Bronchial epithelial cell (primary cell): ENCODE measurements at places on chromosomes 2 and 18. TPM values are rescaled to one million over a fixed set of nuclear protein-coding genes. Genes with fewer than 3 reads are reported as not detected.

Gene SH3YL1
- total RNA-seq: 88.8 and 104 TPM in 2 replicates

Gene CPO
- total RNA-seq: 0.13 TPM in 1 of 2 replicates, not detected in the other

DNA sequence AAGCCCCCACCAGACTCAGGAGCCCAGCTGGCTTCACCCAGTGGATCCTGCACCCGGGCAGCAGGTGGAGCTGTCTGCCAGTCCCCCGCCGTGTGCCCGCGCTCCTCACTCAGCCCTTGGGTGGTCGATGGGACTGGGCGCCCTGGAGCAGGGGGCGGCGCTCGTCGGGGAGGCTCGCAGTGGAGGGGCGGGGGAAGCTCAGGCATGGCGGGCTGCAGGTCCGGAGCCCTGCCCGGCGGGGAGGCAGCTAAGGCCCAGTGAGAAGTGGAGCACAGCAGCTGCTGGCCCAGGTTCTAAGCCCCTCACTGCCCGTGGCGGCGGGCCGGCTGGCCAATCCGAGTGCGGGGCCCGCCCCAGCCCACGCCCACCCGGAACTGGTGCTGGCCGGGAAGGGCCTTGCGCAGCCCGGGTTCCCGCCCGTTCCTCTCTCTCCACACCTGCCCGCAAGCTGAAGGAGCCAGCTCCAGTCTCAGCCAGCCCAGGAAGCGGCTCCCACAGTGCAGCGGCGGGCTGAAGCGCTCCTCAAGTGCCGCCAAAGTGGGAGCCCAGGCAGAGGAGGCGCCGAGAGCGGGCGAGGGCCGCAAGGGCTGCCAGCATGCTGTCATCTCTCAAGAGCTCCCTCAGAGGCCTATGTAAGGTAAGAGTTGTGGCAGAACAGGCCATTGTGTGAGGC lies 1307.8 kb upstream of the TMEFF2 start:
- no peak for DNase-seq

Gene REG3A
- not detected in 2 replicates for total RNA-seq

Gene LRP1B
- under 0.01 TPM in 1 of 2 replicates, not detected in the other for total RNA-seq

Gene SULT1C2
- 0.13 TPM in 1 of 2 replicates, not detected in the other for total RNA-seq

Gene MOGAT1
- total RNA-seq: not detected in 2 replicates

GRCh38 chr2:154067124-154067523 lies 195.4 kb downstream of the GALNT13 start:
- DNase-seq: no peak

DNA sequence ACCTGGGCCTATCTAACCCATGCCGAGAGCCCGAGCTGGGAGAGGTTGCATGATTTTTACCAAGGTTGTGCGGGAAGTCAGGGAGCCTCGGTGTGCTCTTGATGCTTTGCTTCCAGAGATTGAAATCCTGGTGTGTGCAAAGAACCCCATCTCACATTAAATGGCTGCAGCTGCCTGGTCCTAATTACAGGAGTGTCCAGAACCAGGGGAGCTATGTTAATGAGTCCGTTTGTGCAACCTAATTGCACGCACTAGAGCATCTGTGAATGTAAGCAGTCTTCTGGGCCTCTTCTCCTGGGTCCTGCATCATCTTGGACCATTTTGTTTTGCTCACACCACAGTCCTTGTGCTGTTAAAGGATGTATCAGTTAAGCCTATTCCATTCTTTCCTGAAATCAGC lies 263.8 kb downstream of the AGAP1 start:
- no peak for DNase-seq

- no peak for DNase-seq
Observed at GRCh38 chr18:55458456-55459203, 129.4 kb downstream of the TCF4 start.

DNA sequence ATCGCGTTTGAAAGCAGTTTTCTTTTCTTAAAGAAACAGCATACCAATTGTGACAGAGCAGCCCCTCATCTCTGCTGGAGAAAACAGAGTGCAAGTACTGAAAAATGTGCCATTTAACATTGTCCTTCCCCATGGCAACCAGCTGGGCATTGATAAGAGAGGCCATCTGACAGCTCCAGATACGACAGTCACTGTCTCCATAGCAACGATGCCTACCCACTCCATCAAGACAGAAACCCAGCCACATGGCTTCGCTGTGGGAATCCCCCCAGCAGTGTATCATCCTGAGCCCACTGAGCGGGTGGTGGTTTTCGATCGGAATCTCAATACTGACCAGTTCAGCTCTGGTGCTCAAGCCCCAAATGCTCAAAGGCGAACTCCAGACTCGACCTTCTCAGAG lies 9.5 kb downstream of the GRHL1 start:
- no peak for DNase-seq

Gene CAPN14
- 10.3 and 35.1 TPM in 2 replicates for total RNA-seq

DNA sequence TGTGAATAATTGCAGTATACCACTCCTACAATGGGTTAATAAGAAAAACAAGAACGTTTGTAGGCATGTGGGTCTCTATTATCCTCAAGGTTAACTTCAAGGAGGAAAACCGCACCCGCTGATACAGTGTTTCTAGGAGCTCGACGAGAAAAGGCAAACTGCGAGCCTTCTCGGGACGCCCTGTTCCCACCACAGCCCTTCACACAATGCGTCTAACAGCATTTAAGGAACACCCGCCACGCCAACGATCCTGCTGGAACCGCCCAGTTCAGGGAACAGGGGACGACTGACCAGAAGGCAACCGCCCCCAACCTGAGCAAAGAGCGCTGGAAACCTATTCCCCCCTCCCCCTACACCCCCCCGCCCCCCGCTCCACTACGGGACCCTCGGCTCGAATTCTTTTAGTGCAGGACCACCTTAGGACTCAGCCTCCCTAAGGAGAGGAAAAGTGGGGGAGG lies 710 bp upstream of the TMSB10 start:
- DNase-seq: peak; percentile 34

DNA sequence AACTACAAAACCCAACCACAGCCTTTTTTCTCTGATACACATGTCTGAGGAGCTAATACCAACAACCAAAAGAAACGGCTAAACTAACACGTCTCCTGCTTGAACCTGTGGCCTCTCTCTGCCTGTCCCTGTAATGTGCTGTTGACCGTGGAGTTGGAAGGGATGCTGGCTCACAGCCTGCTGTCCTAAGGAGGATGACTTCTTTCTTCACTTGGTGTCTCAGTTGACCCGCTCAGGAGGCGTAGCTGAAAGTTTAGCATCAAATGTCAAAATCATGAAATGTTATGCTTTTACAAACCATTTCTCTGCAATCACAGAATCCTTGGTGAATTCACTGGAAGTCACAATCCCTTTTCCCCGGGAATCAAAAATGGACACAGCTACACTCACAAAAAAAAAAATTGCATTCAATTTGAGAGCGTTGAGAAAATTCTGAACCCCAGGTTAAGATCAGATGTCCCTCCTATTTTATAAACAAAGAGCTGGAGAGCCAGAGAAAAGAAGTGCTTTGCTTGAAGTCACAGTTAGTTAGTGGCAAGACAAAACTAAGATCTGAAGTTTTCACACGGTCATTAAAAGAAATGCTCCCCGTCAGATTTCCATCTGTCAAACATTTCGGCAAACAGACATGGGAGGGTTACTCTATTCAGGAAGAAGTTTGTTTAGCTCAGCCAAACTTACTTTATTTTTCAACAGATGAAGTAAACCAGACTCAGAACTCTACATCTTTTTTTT lies 74.3 kb downstream of the IRS1 start:
- no peak for DNase-seq

Gene LAMA1
- 0.64 and 1.8 TPM in 2 replicates for total RNA-seq

Gene PSMD1
- total RNA-seq: 69.5 and 111 TPM in 2 replicates

- no peak for DNase-seq
Observed at GRCh38 chr2:239697399-239698164, 296.8 kb upstream of the HDAC4 start.

- DNase-seq: peak; percentile 54
Observed at GRCh38 chr18:43587538-43588153, 310.4 kb upstream of the SYT4 start.

- DNase-seq: no peak
Observed at GRCh38 chr2:219939647-219940046, 312.2 kb downstream of the SLC4A3 start.

Gene SRD5A2
- total RNA-seq: under 0.01 TPM in 1 of 2 replicates, not detected in the other

GRCh38 chr18:79896738-79897137 lies 54.7 kb downstream of the SLC66A2 start:
- DNase-seq: no peak
